ENCODE measurements at places on chromosomes 2 and 18. TPM values are rescaled to one million over a fixed set of nuclear protein-coding genes. Genes with fewer than 3 reads are reported as not detected.

DNA sequence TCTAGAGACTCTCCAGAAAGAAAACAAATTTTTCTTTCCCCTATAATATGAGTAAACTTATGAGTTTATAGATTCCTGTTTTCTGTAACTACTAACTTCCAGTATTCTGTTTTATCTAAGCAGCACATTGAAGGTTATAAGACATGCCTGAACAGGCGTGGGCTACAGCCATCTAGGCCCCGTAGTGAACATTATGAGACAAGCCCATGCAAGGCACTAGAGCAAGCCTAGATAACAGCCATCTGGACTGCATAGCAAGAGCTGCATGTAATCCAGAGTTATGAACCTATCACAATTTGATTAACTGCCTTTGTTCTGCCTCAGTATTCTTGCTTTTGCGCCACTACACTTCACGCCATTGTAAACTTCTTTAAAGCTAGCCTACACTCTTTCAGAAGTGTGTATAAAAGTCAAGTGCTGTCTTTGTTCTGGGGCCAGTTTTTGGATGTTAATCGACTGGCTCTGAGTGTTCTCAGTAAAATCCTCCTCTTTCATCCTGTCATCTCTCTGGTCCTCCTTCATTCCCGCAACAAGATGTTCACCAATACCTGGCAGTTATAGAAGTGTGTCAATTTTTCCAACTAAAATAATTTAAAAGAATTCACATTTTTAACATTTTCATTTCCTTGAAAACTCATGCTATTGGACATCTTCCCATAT lies 3.0 kb upstream of the SULT1C3 start:
- H3K27ac ChIP-seq = no peak overlapping the region
- no peaks in the 10 kb centered on the region for H3K36me3 ChIP-seq
- peaks cover 3% of the 10 kb centered on the region for H3K27me3 ChIP-seq

DNA sequence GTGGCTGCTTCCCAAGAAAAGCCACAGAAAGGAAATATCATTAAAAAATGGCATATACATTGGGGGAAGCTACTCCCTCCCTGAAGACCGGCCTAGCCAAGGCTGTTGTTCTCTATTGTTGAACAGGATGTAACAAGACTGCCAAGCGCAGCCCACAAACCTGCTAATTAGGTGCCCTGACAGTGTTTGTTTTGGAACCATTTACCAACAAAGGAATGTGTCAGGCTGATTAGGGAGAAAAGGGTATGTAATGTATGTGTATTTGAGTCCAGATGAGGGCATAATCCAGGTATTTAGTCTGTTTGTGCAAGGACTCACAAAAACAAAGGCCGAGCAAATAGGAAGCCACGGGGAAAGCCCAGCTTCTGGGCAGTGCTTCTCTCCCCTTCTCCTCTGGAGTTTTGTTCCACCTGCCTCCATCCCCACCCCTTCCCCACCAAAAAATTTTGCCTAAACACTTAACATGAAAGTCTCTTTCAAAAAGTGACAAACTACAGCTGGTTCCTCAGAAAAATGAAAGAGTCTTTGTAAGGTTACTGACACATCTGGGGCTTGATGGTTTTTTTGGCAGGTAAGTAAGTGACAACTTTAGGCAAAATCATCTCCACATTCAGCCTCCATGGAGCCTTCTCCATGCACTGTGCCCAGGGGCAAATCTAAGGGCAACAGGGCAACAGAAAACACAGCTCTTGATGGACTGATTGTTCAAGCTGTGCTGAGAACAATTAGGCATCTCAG lies 78.3 kb upstream of the FZD5 start:
- no peak for DNase-seq
- no peaks in the 10 kb centered on the region for H3K36me3 ChIP-seq
- H3K4me1 ChIP-seq = no peaks in the 10 kb centered on the region
- H3K4me3 ChIP-seq = no peak overlapping the region

DNA sequence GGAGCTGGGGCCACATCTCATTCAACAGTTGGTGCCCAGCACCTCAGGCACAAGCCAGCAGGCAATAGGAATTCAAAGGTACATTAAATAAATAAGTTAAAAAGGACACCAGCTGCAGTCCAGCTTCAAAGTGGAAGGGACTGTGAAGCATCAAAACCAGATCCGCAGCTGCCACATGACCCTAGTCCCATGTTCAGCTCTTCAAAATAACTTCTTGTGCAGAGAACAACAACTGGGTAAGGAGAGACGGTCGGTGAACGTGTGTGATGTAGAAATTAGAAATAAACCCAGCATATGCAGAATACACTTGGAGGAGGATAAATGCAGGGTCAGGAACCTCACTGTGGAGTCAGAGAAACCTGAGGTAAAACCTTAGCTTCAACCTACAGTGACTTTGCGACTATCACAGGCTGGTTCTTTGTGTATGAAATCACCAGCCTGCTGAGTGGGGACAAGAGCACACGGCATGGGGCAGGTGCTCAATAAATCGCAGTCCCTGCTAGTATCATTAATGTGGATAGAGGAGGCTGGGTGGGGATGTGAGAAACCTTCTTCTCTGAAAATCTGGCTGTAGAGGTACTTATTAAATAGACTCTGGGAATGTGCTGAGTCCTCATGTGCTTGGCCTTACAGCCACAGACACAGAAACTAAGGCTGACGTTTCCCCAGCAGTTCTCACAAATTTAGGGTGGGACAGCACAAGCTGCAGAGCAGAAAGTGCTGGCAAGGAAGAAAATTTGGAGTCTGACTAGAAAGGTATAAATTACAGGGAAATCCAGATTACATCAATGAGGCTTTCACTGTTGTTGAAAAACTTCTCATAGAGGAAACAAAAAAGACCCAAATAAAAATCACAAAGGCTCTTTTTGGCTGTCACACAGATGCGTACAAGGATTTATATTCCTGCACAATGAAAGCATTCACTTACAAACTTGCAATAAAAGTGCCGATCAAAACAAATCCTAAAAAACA lies 20.7 kb downstream of the FBXO15 start:
- no peak overlapping the region for H3K4me3 ChIP-seq
- H3K36me3 ChIP-seq = no peaks in the 10 kb centered on the region
- H3K27me3 ChIP-seq = peaks cover 2% of the 10 kb centered on the region
- H3K4me1 ChIP-seq = no peaks in the 10 kb centered on the region
- H3K27ac ChIP-seq = no peak overlapping the region

DNA sequence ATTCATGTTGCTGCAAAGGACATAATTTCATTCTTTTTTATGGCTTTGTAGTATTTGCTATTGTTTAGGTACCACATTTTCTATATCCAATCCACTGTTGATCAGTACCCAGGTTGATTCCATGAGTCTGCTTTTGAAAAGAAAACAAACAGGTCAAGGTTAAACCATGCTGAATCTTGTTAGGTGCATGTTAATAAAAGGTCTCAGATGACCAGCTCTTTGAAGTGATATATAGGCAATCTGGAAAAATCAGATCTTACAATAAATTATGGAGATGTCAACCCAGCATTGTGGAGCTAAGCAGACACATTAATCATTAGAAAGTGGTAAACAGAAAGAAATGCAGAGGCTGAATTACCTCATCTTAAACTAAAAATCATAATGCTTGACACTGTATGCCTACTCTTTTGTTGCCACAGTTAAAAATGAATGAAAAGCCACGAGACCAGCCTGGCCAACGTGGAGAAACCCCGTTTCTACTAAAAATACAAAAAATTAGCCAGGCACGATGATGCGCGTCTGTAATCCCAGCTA lies 246.0 kb downstream of the CTNNA2 start:
- no peaks in the 10 kb centered on the region for H3K27me3 ChIP-seq
- no peak for DNase-seq
- no peaks in the 10 kb centered on the region for H3K36me3 ChIP-seq
- H3K27ac ChIP-seq = no peak overlapping the region
- H3K4me1 ChIP-seq = no peaks in the 10 kb centered on the region

DNA sequence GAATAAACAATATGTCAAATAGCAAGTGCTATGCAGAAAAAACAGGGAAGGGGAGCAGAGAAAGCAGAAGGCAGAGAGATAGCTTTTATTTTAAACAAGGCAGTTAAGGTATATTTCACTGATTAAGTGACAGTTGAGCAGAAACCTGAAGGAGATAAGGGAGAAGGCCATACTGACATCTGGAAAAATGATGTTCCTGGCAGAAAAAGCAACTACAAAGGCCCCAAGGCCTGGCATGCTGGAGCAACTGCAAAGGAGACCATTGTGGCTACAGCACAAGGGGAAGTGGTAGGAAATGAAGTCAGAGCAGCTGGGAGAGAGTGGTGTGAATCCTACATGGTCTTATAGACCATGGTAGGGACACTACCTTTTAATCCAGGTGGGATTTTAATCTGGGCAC lies 8.9 kb upstream of the PCBP1 start:
- no peaks in the 10 kb centered on the region for H3K27me3 ChIP-seq
- no peak for DNase-seq
- no peak overlapping the region for H3K27ac ChIP-seq

FKBP1B gene
- total RNA-seq = 0.69 TPM

HTR2B gene
- 0.24 TPM for total RNA-seq

All from psoas muscle (tissue), 8 donors.